ENCODE measurements at places on chromosomes 3 and 15.

GRCh38 chr3:10514407-10515069, 9.2 kb upstream of the ATP2B2 start:
- DNase-seq: no peak

- no peak for DNase-seq
These were observed 2.3 kb downstream of the DUT start for GRCh38 chr15:48333540-48333939.

GRCh38 chr3:192899540-192899982, 18.1 kb downstream of the MB21D2 start:
- no peak for DNase-seq

DNA sequence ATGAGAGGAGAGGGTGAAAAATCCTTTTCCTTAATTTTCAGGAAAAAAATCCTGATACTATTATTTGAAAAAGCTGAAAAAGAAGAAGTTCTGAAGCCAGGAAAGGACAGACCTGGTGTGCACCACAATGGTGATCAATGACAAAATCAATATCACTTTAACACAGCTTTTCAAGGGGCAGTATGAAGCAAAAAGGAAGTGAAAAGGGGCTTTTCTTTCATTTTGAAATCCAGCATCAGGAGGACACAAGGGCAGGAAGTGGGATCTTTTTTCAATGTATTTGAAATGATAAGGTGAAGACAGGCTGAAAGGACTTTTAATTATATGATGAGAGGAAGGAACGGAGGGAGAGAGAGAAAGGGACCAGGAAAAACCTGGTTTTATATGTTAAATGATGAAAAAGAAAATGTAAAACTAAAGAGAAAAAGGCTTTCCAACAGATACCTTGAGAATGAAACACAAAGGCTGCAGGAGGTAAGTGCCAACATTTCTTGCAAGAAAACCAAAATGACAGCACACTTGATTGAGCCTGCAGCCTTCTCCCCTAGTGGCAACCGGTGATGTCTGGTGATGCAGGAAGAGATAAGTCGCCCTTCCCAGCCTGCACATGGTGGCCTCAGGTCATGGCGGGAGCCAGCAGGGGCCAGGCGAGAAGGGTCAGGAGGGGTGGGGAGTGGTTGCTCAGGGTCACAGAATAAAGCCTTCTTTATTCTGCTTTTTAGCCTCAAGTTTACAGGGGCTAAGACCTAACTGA, 236.7 kb upstream of the WNT5A start:
- no peak for DNase-seq

GRCh38 chr3:3902161-3902560, 102.9 kb downstream of the LRRN1 start:
- no peak for DNase-seq

- no peak for DNase-seq
These were observed 19.5 kb upstream of the HRH1 start for GRCh38 chr3:11134794-11135193.

GRCh38 chr3:84165328-84165727, 793.5 kb upstream of the CADM2 start:
- DNase-seq: no peak
